ENCODE measurements at places on chromosomes 4 and X.

GRCh38 chrX:116009861-116010710 is 160.5 kb upstream of the AGTR2 start:
- no peak for DNase-seq

GRCh38 chrX:40005292-40006011 is 92.3 kb downstream of the BCOR start:
- no peak for DNase-seq

- no peak for DNase-seq
Observed at GRCh38 chrX:11768039-11768438, 10.0 kb downstream of the MSL3 start.

DNA sequence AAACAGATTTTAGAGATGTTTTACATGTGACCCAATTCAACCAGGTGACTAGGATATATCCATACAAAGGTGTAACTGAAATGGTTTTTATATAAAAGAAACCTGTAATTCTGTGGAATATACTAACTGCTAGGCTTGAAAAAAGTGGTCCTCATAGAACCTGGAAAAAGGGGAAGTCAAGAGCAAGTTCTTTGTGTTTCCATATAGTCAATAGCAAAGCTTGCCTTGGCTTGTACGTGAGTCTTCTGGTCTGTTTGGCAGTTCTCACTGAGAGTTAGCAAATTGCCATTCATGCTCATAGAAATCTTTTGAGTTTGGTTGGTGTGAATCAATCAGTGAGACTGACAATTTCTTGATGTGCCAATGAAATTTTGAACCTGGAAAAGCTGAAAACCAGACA is 79.4 kb upstream of the SMIM10 start:
- DNase-seq = no peak

- no peak for DNase-seq
Observed at GRCh38 chrX:108122748-108123147, 31.2 kb downstream of the ATG4A start.

GRCh38 chrX:13094374-13094773 is 50.0 kb upstream of the FAM9C start:
- no peak for DNase-seq

DNA sequence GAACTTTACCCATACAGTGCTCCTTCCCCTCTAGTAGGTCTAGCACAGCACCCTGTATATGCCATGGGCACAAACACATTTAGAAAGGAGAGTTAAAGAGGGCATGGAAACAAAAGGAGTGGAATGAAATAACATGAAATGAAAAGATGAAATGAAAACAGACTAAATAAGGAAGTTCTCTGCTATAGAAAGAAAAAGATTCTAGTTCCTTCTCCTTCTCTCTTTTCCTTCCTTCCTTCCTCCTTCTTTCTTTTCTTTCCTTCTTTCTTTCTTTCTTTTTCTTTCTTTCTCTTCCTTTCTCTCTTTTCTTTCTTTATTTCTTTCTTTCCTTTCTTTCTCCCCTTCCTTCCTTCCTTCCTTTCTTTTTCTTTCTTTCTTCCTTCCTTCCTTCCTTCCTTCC is 2197.4 kb downstream of the PCDH7 start:
- DNase-seq = no peak

DNA sequence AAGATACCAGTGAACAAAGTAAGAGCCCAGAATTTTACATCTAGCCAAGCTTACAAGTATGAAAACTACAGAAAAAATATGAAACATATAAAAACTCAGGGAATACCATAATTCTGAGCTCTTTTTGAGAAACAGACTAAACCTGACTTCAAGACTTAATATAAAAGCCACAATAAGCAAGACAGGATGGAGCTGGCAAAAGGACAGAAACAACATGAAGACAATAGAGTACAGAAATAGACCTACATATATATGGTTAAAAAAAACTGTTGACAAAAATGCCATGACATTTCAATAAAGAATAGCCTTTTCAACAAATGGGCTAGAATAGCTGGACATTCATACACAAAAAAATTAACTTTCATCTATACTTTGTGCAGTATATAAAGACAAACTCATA is 49.4 kb downstream of the UBA6 start:
- DNase-seq = no peak

- no peak for DNase-seq
Observed at GRCh38 chr4:66097218-66097617, 426.9 kb upstream of the EPHA5 start.

DNA sequence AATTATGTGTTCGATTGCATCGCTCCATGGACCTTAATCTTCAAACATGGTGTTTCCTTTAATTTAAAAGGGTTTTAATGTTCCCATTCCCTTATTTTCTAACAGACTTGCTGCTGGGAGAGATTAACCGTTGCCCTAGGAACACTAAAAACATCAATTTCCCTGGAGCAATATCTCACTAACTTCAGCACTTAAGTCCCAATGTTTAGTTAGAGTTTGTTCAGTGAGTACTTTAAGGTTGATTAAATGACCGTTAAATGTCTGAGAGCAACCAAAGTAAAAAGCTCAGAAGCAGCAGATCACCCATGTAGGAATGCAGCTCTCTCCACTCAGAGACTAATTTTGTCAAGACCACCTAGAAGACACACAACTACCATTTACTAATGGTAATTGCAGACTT is 111.2 kb upstream of the PDE5A start:
- DNase-seq = no peak

GRCh38 chrX:10420134-10420533 is 200.3 kb downstream of the MID1 start:
- no peak for DNase-seq

DNA sequence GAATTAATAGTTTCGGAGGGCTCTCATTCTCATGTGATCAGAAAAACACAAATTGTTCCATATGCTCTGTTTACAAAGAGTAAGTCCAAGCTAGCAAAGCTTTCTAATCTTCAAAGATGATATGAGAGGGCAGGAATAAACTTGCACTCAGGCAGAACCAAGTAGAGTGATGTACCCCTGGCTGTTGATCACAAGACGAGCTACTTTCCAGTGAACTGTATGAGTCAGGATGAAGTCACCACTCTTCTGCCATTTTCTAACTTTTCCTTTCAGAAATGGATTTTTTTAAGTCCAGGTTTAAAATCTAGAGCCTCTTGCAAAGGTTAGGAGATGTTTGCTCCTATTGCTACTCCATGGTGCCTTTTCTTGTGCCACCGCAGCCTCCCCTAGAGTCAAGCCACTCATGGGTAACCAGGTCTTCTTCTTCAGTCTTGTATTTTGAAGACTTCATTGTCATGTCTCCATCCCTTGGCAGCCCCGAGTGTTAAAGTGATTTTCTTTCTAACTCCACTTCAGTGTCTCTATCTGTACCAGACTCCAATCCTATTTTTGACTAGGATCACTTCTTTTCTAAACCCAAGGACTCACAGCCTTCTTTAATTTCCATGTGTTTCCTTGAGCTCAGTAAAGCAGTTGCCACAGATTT is 171.9 kb upstream of the GALNT7 start:
- no peak for DNase-seq

- no peak for DNase-seq
Observed at GRCh38 chr4:83371936-83372335, 37.3 kb upstream of the HPSE start.

- DNase-seq = no peak
Observed at GRCh38 chrX:11349661-11350337, 56.6 kb downstream of the AMELX start.
